Right cardiac atrium (tissue), 5 donors: ENCODE measurements at places on chromosomes 2 and 18. TPM values are rescaled to one million over a fixed set of nuclear protein-coding genes. Genes with fewer than 3 reads are reported as not detected.

ACVR1 gene
- 20.6 TPM for polyA plus RNA-seq

CHAC2 gene
- polyA plus RNA-seq: 3.8 TPM

DCDC2C gene
- polyA plus RNA-seq: not detected

KLF7 gene
- polyA plus RNA-seq: 6.0 TPM

DNA sequence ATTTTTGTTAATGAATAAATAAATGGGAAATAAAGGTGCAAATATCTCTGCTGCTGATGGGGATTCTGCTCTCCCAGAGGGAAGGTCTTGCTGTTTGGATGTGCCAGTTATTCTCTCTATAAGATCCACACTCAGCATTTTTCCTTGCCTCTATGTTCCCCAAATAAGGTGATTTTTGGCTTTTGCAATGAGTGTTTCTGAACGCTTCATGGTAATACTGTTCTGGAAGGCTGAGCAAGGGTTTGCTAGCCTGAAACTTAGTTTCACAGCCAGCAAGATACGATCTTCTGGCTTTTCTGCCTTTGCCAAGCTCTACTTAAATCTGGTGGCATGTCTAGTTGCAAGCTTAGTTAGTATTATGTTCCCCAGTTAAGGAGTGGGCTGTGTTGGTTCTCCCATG, 114.6 kb downstream of the LPIN1 start:
- no peak for DNase-seq

GRCh38 chr18:63979409-63979920, 9.6 kb downstream of the SERPINB8 start:
- no peak for DNase-seq

DNA sequence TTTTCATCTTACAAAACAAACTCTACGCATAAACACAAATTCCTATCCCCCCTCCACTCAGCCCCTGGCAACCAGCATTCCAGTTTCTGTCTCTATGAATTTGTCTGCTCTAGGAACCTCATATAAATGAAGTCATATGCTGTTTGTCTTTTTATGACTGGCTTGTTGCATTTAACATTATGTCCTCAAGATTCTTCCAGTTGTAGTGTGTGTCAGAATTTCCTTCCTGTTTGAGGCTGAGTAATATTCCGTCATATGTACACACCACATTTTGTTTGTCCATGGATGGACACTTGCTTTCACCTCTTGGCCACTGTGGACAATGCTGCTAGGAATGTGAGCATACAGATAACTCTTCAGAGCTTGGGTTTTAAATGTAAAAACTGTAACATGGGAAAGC, 272.1 kb downstream of the GBX2 start:
- DNase-seq: no peak

GRCh38 chr18:47075098-47075883, 39.9 kb upstream of the ELOA2 start:
- no peak for DNase-seq

- peak; percentile 70 for DNase-seq
Measured at GRCh38 chr18:48832938-48833700, 117.6 kb downstream of the SMAD7 start.

DNA sequence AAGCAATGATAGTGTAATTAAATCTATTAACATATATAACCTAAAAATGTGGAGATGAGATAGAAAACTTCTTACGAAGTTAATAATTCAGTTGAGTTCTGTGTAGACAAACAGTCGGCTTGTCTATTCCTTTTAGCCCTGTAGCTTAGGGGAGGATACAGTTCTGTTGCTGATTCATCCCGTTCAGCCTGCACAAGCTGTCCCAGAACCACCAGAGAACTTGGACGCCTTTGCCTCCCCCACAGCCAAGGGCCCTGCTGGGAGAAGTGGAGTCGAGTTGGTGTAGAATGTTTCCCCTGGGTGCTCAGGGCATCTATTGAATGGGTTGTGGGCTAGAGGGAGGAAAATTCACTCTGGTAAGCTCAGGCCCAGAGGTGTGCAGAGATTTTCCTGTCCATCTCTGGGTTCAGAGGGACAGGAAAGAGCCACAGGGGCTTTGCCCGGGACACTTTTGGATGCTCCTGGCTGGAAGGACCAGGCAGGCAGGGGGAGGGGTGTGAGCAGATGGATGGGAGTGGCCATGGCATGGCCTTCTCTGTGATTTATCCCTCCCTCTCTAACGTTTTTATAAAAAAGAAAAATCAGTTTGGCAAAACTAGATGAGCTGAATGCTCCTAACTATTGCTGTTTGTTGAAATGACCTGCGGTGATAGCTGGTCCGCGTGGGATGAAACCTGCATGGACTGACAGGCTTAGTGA, 42.8 kb upstream of the GALR1 start:
- DNase-seq: peak; percentile 76

- DNase-seq: no peak
Measured at GRCh38 chr18:41618147-41618546, 336.9 kb upstream of the PIK3C3 start.

DNA sequence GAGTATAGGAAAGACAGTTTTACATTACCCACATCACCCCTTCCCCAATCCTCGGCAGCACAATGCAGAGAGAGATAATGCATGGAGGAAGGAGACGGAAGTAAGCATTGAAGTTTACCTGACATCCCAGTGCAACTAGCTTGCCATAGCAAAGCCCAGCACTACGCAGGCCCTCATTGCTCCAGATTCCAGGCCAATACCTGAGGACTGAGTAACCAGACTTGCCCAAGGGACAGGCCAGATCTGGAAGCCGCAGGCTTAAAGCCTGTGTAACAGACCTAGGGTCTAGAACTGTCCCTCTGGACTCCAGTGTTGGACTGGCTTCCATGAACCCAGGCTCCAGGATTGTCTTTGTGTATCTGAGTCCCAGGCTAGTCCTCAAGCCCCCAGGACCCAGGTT, 17.6 kb downstream of the SERPINB4 start:
- DNase-seq: no peak
